ENCODE measurements at places on chromosomes 13 and 19.

DNA sequence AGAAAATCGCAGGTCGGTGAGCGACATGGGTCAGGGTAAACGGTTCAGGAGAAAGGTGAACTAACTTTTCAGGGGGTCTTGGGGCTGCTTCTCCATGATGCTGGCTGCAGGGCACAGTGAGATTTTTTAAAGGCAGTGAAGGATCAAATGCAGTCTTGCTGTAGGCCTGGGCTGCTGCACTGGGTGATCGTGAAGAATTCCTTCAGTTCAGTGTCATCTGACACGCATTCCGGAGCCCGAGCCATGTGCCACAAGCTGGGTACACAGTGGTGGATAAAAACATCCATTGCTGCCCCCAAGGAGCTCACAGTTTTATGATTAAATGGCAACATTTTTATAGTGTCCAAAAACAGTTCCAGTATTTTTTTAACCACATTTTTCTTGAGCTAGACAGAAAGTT, 56.3 kb upstream of the GPR12 start:
- no peak for DNase-seq

DNA sequence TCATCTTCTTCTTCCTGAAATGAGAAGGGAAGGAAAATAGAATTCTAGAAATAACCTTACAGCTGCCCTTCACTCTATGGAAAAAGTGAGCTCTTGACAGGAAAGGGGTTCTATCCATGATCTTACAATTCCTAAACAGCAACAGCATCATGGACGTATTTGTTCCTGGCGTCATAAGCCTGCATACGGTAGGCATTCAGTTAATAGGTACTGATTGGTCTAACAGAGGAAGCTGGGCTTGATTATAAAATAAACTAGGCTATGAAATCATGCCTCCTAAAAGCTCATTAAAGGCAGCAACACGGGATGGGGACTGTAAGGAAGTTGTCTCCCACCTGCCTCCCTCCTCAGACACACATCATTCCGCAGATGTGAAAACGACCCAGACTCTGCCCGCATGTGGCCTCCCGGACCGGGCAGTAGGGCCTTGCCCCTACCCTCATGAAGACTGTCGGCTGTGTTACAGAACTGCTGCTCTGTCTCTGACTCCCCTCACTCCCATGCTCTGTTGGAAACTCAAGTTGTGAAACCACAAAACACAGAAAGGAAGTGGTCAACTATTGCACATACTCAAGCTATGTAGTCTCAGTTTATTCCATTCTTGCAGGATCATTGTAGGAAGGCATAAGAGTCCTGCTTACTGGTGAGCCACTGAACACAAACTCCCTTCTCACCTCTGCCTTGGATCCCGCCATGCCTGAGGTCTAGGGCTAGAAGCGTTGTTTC, 129.8 kb downstream of the DLEU7 start:
- DNase-seq: peak; percentile 9

DNA sequence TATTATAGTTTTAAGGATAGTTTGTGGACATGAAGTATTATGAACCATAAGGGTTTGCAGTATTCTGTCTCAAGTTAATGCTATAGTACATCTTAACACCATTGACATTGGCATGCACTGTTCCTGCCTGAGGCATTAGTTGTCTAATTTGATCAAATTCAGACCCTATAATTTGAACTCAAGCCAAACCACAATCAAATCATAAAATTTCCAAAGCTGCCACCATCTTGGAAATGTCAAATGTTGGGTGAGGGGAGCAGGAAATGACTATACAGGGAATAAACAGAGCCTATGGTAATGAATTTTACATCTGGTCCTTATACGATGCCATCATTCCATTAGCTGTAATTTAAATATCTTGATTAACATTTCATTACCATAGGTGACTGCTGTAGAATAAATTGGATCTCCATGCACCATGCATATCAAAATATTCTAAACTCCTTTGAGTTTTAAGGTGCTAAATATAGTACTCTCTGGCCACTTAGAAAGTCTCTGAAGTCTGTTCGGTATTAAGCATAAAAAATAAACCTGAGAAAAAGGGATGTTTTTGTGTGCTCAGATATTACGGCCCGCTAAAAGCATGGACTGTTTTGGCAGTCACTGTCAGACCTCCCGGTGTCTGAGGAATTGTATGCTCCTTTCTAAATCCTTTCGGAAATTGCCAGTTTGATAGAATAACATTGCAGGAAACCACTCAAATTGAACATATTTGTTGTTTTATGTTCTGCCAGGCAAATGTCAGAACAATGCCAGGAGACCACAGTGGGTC, 257.7 kb downstream of the SPRY2 start:
- no peak for DNase-seq

GRCh38 chr13:48950501-48950875, 25.2 kb upstream of the FNDC3A start:
- no peak for DNase-seq

DNA sequence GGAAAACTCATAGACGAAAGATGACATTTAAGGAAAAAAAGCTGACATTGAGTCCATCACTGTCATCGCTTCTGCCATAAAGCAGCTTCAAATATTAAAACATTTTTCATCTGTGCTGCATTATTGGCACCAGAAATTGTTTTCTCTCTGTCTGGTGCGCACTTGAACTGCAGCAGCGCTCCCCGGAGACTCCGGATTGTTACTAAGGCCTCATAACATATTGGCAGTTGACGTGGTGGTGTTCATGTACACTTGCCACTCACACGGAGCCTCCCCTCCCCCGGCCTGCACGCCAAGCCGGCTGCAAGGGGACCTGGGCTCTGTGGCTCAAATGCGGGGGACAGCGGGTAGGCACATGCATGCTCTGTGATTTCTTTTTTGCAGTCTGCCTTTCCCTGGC, 203.2 kb downstream of the TSHZ3 start:
- no peak for DNase-seq

DNA sequence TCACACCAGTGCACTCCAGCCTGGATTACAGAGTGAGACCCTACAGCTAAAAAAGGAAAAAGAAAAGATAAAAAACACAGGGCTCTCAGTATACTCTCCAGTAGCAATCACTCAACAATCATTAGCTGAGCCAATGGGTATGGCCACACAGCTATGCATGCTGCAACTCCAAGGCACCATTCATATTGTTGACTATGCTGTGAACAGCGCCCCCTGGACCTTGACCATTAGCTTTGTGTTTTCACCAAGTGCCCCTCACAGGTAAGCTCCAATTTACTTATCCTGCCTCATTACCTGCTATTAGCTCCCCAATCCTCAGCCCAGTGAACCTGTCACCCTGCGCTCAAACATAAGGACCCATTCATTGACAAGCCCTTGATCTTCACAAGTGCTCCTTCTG, 35.8 kb downstream of the ZIC5 start:
- no peak for DNase-seq

All from activated T-cell treated with anti-CD3 and anti-CD28 coated beads, Interleukin-2, amount 50 U/mL, for 72 hours (primary cell).